NCI-H2171 treated with DMSO at 0.1 percent for 48 hours (cell line): ENCODE measurements at places on chromosomes 1 and 21.

DNA sequence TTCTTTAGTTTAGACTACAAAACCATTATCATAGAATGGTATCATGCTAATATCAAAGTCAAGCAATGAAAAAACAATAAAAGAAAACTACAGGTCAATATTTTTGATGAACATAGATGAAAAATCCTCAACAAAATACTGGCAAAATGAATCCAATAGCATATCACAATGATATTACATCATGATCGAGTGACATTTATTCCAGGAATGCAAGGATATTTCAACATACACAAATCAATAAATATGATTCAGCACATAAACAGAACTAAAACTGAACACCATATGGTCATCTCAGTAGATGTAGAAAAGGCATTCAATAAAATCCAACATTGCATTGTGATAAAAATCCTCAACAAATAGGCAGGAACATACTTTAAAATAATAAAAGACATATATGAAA lies 1657.7 kb downstream of the KCNT2 start:
- DNase-seq, result no peak

DNA sequence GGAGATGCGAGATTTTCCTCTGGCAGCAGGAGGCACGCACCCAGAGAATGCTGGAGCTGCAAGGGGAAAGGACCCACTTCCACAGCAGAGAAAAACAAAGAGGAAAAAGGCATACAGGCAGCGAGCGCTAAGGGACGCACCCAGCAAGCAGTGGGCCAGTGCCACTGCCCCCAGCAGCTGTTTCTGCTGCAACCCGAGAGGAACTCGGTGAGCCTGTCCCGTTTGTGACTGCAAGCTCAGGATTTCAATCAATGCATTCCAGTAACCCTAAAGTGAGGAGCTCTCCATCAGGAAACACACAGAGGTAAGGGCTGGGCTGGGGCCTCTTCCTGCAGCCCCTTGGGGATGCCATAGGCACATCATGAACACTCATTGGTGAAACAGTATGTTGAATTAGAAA lies 58.7 kb downstream of the ACP6 start:
- DNase-seq, result no peak

DNA sequence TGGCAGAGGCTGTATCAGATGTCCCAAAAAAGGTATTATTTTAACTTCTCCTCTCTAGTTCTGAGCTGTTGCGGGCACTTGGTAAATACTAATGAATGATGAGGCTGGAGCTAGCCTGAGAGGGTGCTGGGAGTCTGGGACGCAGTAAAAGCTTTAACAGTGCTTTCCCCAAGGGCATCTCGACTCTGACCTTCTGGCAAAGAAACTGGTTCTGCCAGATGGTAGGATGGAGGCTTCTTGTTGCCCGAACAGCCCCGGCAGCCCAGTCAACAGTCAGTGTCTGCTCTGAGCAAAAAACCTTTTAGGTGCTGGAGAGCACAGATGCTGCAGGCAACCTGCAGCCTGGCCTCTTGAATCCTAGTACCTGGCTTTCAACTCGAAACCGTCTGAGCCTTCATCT lies 2.5 kb upstream of the PNRC2 start:
- DNase-seq, result peak; percentile 98

DNA sequence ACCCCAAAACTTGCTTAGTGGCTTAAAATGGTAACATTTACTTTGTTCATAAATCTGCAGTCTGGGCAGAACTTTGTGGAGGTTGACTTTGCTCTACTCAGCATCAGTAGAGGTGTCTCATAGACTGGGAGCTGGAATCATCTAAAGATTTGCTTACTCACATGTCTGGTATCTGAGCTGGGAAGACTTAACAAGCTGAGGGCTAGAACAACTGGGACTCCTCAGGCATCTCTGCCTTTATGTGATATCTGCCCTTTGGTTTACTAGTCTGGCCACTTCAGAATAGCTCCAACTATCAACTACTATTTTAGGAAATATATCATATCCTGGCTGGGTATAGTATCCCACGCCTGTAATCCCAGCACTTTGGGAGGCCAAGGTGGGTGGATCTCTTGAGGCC lies 82.5 kb downstream of the C4BPA start:
- no peak for DNase-seq

DNA sequence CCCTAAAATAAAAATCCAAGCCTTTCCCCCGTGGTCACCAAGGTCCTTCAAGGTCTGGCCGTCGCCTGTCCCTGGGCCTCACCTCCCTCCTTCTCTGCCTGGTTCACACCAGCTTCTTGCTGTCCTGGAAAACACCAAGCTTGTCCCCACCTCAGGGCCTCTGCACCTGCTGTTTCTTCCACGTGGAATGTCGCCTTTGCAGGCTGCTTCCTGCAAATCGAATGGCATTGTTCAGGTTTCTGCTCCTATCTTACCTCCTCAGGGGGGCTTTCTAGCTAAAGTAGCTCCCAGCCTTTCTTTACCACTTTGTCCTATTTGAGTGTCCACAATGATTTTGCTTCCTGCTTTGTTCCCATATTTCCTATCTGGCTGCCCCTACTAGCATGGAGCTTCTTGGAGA lies 3.3 kb upstream of the CASZ1 start:
- DNase-seq, result no peak

DNA sequence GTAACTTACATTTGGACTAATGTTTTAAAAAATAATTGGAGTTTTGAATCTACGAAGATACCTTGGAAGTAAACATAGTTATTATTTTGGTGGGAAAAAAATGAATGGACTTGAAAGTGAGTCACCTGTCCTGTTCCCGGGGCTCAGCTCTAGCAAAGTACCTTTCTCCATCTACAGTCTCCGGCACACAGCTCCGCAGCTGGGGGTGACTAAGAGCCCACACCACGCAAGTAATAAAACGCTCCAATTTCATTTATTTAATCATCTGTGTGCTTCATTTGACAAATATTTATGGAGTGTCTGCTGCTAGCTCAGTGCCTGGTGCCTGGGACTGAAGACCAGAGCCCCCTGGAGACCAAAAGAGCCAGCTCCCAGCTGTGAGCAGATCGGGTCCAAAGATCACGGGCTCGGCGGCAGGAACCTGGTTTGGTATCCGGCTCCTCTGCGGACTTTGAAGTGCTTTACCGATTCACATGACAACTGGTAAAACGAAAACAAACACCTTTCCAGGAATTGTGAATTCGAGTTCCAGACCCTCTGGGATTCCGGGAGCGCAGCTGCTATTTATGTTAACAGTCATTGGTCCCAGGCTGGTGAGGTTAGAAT lies 1.7 kb upstream of the RIPK4 start:
- peak; percentile 61 for DNase-seq

DNA sequence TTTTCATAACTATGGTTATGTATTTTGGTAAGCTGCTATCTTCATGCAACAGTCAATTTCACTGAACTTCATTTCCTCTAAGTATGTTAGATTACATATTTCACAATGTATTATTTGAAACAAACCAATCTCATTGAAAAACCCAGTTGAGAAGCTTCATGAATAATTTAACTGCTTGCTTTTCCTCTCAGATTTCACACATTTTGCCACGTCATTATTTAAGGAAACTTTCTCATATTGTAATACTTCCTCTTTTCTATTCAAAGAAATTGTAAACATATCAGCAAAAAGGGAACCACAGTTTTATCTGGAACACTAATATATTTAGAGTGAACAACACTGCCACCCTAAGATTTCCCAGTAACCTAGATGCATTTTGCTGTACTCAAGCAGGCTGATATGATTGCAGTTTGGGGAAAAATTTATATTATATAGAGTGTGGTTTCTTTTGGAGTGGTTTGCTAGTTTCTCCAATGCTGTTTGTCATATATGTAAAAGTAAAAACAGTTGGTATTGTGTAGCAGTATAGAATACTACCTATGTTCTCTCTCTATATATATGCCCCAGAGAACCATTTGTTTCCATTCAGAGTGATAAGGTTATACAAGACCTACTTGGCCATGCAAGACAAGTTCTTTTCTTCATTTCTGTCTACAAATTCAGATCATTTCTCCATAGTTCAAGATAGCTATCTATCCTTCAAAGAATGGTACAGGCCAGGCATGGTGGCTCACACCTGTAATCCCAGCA lies 28.4 kb upstream of the AHCTF1 start:
- DNase-seq, result no peak

DNA sequence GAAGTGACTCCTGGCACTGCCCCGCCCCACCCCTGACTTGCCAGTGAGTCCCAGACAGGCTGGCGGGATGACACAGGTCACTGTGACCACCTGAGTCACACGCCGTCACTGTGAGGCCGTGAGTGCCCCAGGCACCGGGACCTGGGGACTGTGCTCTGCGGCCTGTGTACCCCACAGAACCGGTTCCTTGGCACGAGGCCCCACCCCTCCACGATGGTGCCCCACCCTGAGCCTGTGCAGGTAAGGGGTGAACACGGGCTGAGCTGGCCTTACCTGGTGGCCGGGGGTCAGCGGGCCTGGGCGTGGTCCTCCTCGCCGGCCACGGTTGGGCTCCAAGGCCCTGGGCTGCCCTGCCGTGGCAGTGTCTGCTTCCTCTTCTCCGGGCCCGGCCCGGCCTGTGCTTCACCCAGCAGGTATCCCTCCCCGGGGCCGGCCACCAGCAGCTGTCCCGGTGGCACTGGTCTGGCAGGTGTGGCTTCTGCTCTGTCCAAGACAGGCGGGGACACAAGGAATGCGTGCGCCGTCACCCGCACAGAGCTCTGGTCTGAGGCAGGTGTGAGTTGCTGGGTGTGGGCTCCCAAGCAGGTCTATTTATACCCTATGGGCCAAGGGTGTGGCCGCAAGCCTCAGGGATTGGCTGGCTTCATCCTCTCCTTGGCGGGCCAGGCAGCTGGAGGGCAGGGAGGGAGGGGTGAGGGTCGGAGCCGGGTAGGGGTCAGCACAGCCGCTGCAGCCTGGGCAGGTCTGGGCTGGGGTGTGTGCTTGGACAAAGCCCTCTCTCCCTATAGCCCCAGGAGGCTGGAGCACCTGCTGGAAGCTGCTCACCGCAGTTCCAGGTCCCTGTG lies at the start of gene RNF223:
TSS of gene RNF223 (minus strand) at position 564 of the 845 bp plus-strand sequence. CDS start 1,740 bp downstream, outside the sequence.
- DNase-seq, result no peak

GRCh38 chr1:163397451-163398200 lies 75.9 kb downstream of the NUF2 start:
- no peak for DNase-seq

DNA sequence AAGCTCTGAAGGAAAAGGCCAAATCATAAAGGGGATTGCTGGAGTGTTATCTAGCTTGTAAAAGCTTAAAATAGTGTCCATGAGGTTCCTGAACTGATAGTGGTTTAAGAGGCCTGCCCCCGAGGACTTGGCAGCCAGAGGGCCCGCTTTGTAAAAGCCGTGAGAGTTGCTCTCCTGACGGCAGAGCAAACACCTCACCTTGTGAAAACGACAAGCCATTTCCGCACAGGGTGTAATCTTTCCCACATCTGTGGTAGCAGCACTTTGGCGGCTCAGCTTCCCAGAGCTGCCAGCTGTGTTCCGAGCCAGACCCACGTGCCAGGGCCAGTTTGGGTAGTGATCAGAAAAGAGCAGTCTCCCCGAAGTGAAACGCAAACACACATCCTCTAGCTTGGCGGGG lies 37.0 kb downstream of the SERBP1 start:
- no peak for DNase-seq

GRCh38 chr1:17230106-17230505 lies 18.8 kb upstream of the PADI3 start:
- DNase-seq, result no peak

DNA sequence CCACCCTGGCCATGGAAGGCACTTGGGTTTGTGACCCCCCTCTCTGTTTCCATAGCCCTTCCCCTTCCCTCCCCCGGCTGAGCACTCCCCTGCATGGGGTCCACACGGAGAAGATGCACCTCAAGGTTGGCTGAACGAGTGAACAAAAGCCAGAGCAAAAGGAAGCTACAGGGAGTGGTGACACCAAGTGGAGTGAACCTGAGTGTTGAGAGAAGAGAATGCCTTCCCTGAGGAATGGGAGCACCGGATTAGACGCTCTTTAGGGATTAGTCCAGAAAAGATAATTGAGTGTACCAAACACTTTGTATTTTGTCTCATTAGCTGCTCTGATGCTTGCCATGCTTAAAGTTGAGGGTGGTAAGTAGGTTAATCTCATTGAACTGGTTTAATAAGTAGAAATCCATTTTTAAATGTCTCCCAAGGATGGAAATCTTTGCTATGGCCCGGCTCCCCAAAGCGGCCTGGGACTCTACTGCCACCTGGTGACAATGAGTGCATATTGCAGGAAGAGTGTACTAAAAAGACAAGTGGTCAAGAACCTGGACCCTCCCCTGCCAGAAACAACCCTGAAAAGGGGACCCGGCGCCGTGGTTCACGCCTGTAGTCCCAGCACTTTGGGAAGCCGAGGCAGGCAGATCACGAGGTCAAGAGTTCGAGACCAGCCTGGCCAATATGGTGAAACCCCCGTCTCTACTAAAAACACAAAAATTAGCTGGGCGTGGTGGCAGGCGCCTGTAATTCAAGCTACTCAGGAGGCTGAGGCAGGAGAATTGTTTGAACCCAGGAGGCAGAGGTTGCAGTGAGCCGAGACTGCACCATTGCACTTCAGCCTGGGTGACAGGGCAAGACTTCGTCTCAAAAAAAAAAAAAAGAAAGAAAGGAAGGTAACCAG lies 150.6 kb upstream of the ZC3H12A start:
- no peak for DNase-seq

DNA sequence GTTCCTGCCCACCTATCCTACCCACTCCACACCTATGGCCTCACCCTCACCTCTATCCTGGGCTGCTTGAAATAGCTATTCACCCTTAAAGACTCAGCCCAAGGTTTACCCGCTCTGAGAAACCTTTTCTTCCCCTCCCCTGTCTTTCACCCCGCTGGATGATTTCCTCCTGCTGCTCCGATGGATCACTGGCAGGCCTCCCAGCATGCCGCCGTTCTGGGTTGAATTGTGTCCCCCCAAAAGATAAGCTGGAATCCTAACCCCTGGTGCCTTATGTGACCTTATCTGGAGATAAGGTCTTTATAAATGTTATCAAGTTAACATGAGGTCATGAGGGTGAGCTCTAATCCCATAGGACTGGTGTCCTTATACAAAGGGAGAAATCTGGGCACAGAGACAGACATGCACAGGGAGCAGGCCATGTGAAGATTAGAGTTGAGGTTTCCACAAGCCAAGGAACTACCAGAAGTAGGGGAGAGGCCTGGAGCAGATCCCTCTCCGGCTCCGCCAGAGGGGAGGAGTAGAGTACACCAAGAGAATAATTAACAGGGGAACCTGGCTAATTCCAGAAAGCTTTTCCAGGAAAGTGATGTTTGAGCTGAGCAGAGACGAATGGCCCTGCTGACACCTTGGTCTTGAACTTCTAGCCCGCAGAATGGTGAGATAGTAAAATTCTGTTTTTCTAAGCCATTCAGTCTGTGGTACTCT lies 110.0 kb upstream of the SERBP1 start:
- DNase-seq, result no peak
